ENCODE measurements at places on chromosomes 11 and 22. TPM values are rescaled to one million over a fixed set of nuclear protein-coding genes. Genes with fewer than 3 reads are reported as not detected.

DNAJB13 gene
- 0.25 TPM for total RNA-seq

SERPING1 gene
- 11.3 TPM for total RNA-seq

TST gene
- 3.2 TPM for total RNA-seq

CD82 gene
- 9.6 TPM for total RNA-seq

BTG4 gene
- not detected for total RNA-seq

SMTNL1 gene
- not detected for total RNA-seq

SYT8 gene
- total RNA-seq: not detected

NPAS4 gene
- 10.1 TPM for total RNA-seq

SELENOM gene
- 18.4 TPM for total RNA-seq

OR52H1 gene
- not detected for total RNA-seq

MIAT gene
- total RNA-seq: 87.3 TPM

CELF1 gene
- 175 TPM for total RNA-seq

CTR9 gene
- 31.2 TPM for total RNA-seq

HBB gene
- total RNA-seq: 155 TPM

TRIM64 gene
- total RNA-seq: not detected

GTSE1 gene
- 1.7 TPM for total RNA-seq

C11orf52 gene
- not detected for total RNA-seq

OR52I2 gene
- not detected for total RNA-seq

Data from temporal lobe (tissue), 4 donors.